ENCODE measurements at places on chromosomes 7 and 10.

- DNase-seq: no peak
These were observed 211.2 kb upstream of the PODXL start for GRCh38 chr7:131767591-131767990.

DNA sequence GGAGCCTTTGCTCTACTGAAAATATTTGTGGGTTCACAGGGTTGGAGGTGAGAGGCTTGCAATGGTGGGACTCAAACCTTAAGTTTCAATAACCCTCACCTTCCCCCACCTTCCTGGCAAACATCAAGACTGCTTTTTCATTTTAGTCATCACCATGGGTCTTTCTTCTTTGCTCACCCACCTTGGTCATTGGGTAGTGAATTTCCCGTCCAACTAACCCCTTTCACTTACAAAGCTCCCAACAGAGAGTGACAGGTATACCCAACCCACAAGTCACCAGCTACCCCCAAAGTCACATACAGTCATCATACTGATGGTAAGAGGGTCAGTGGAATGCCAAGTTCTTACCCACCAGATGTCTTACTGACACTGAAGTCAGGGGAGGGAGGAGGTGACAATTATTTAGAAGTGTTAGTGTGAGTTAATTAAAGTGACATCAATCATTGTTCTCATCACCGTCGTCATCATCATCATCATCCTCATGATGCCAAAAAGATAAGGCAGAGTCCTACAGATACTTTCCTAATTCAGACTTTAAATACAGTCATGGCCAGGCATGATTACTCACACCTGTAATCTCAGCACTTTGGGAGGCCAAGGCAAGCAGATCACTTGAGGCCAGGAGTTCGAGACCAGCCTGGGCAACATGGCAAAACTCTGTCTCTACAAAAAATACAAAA, 49.0 kb downstream of the PIK3AP1 start:
- no peak for DNase-seq

- no peak for DNase-seq
These were observed 21.8 kb downstream of the MRPS24 start for GRCh38 chr7:43847496-43847895.

DNA sequence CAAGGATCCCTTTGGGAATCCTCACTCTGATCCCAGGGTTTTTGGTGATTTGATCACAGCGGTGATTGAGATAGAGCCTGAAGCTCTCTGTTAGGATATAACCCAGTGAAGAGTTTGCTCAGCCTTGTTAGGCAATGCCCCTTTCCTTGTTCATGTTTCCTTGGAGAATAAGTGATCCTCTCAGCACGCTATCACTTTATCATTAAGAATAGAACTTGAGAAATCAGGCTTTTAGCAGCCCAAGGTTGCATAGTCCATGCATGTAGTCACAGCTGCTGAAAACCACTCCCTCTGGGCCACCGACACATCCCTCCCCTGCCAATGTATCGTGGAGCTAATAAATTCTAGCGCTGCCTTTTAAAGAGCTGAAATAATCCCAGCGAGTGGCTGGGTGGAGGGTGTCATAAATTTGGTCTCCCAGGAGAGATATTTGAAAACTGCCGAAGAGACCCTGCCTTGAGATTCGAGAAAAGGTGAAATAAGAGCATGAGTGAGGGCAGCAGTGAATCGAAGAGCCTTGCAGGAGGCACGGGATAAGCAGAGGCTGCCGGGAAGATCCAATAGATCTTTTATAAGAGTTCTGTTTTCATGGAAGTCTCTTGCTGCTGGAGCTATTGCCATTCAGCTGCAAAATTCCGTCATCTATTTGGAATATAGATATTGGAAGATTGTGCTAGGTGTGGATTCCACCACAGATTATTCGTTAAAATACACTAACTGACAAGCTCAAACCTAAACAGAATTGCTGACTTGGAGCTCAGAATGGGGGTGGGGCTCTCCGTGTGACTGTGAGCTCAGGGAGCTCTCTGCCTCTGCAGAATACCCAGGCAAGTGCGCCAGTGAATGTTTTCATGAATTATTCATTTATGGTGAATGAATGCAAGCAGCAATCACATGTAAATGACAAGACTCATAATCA, 249.8 kb downstream of the TRIL start:
- DNase-seq: no peak

GRCh38 chr10:70374775-70375614, 7.4 kb downstream of the LRRC20 start:
- DNase-seq: no peak

DNA sequence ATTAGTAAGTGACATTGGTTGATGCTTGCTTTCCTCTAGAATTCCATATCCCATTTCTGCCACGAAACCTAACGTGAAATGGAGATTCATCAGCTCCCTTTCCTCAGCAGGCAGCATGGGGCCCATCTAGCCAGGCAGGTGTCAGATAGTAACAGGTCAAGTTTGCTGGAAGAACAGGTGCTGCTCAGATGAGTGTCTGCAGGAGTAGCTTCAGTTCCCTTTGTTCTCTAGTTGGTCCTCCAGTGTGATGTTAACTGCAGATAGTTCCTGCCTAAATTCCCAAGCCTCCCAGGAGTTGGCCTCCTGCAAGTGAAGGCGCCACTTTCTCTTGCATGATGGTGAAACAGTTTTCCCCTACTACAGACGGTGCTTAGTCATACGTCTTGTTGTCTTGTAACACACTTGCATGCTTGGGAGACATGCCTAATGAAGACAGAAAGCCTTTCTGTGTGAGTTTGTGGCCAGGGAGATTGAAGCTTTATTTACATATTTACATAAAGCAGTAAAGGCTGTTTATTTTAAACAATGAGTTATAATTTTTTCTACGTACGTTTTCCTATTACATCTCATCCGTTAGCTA, 175.4 kb downstream of the CHN2 start:
- no peak for DNase-seq

- no peak for DNase-seq
These were observed 71.3 kb upstream of the DGKB start for GRCh38 chr7:14973712-14974428.

- DNase-seq: no peak
These were observed 36.5 kb downstream of the SMKR1 start for GRCh38 chr7:129538790-129539189.

GRCh38 chr10:34762156-34762555, 52.9 kb downstream of the PARD3 start:
- no peak for DNase-seq

DNA sequence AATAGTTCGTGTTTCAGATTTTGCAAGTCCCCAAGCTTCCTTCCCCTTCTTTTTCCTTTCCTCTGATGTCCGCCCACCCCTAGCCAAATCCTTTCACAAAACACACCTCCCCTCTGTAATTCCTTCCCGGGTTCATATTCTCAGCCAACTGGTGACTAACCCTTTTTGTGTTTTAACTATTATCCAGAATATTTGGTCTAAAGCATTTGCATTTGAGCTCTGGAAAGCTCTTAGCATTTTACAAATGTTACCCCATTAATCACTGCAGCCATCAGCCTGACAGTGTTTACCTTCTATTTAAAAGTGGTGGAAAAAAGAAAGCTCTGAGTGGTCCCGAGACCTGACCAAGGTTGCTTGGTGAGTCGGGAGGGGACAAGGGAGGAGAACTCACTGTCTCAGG, 139.0 kb downstream of the CREB5 start:
- no peak for DNase-seq

- DNase-seq: no peak
These were observed 62.6 kb upstream of the SEM1 start for GRCh38 chr7:96772139-96772694.

- DNase-seq: no peak
These were observed 111.5 kb downstream of the SEMA3C start for GRCh38 chr7:80807166-80807900.
